ENCODE measurements at places on chromosomes 11 and 22. TPM values are rescaled to one million over a fixed set of nuclear protein-coding genes. Genes with fewer than 3 reads are reported as not detected.

- peak; percentile 98 for DNase-seq
Measured at GRCh38 chr11:62709247-62710000, 1.9 kb downstream of the GNG3 start.

- DNase-seq = no peak
Measured at GRCh38 chr11:111298413-111299100, at the start of gene POU2AF3. Gene POU2AF3, plus strand, starts transcription at chr11:111298546. Its CDS starts 36 bp downstream, at chr11:111298582.

GRCh38 chr22:44608597-44609399 is 93.2 kb upstream of the PRR5 start:
- DNase-seq = no peak

DNA sequence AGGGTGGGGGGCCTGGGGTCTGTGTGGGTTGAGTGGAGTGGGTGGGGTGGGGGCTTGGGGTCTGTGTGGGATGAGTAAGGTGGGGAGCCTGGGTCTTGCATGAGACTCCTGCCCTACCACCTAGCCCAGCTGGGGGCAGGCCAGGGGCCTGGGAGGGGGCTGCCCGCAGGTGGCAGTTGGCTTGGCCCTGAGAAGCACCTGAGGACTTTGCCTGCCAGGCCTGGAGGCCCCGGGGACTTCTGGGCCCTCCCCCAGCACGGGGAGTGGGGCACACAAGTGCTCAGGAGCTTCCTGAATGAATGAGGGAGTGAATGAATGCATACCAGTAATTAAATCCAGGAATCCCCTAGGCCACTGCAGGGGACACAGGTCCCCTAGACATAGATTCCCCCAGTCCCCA is 6.6 kb downstream of the PHLDA2 start:
- no peak for DNase-seq

- DNase-seq = no peak
Measured at GRCh38 chr11:68509066-68509465, 48.5 kb downstream of the PPP6R3 start.

GRCh38 chr11:35511666-35512065 is 13.8 kb downstream of the PAMR1 start:
- DNase-seq = no peak

- no peak for DNase-seq
Measured at GRCh38 chr11:76240161-76240540, 33.8 kb upstream of the WNT11 start.

GRCh38 chr11:121466063-121466794 is 13.5 kb upstream of the SORL1-AS1 start:
- DNase-seq = peak; percentile 45

DNA sequence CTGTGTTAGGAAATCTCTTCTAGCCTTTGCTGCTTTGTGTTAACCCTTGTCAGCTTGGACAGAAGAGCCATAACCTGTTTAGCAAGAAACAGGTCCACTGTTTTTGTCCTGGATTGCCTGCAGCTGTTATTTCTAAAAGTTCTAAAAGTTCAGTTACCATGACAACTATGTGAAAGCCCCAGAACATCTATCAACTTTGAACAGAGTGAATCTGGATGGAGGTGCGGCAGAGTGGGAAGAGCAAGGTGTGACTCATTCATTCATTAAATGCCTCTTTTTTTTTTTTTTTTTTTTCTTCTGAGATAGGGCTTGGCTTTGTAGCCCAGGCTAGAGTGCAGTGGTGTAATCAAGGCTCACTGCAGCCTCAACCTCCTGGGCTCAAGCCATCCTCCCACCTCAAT is 50.5 kb downstream of the RBX1 start:
- no peak for DNase-seq

- DNase-seq = no peak
Measured at GRCh38 chr11:103024086-103024485, 67.9 kb downstream of the DCUN1D5 start.

DNA sequence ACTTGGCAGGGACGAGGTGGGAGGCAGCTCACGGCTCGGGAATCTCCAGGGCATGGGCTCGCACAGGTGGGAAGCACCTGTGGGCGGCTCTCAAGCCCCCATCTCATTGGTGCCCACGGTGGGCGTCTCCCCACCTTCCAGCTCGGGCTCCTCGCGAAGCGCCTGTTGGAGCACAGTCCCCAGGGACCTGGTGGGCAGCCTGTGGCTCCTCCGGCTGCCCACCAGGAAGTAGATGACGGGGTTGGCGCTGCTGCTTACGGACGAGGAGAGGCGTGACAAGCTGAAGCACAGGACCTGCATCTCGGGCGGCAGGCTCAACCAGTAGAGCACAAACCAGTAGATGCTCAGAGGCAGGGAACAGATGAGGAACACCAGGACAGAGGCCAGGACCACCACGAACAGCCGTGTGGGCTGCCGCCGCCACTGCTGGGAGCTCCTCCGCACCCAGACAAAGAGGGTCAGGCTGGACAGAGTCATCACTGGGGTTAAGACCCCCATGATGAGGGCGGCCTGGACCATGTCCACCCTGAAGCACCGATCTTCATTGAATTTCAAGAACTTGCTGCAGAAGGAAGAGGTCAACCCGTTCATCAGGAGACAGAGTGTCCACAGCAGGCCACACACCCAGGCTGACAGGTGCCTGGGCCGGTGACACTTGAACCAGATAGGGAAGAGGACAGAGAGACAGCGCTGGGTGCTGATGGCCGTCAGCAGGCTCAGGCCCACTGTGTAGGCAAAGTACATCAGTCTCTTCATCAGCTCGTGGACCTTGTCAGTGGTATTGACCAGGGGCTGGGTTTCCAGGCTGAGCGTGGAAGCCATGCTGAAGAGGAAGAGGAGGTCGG is 633 bp downstream of the MRGPRD start:
- DNase-seq = no peak

GRCh38 chr11:5291207-5291838 is 10.4 kb downstream of the OR51B4 start:
- no peak for DNase-seq

- no peak for DNase-seq
Measured at GRCh38 chr22:35534091-35534490, 6.5 kb upstream of the RASD2 start.

GRCh38 chr11:95877291-95877690 is 46.6 kb downstream of the MTMR2 start:
- no peak for DNase-seq

DNA sequence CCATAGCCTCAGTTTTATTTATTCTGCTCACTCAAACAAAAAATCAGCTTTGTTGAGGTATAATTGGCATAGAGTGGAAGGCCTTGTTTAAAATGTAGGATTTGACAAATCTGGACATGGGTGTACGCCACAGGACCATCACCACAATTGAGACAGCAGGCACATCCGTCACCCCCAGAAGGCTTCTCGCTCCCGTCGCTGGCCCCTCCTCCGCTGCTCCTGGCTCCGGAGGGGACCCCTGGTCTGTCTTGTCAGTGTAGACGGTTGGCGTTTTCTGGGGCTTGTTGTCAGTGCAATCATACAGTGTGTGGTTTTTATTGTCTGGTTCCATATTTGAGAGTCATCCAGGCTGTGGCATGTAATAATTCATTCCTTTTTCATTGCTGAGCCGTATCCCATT is 97.6 kb downstream of the KCNQ1 start:
- no peak for DNase-seq

- no peak for DNase-seq
Measured at GRCh38 chr11:14314127-14314526, 44.9 kb downstream of the RRAS2 start.

DNA sequence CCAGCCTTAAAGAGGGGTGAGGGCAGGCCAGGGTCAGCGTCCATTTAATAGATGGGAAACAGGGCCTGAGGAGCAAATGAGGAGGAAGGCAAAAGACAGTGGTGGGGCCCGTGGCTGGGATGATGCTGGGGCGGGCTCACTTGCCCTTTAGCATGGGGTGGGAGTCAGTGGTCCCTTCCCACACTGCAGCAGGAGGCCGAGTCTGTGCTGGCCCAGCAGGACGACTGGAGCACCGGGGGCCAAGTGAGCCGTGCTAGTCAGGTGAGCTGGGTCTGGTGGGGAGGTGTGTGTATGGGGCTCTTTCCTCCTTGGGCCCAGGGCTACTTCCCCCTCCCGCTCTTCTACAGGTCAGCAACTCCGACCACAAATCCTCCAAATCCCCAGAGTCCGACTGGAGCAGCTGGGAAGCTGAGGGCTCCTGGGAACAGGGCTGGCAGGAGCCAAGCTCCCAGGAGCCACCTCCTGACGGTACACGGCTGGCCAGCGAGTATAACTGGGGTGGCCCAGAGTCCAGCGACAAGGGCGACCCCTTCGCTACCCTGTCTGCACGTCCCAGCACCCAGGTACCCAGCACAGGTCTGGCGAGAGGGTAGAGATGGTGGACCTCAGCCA is 12.8 kb downstream of the SCYL1 start:
- DNase-seq = no peak

- DNase-seq = peak; percentile 51
Measured at GRCh38 chr22:31947296-31947695, 3.0 kb downstream of the YWHAH start.

GRCh38 chr11:33674035-33674814 is 26.4 kb downstream of the C11orf91 start:
- DNase-seq = no peak

DNA sequence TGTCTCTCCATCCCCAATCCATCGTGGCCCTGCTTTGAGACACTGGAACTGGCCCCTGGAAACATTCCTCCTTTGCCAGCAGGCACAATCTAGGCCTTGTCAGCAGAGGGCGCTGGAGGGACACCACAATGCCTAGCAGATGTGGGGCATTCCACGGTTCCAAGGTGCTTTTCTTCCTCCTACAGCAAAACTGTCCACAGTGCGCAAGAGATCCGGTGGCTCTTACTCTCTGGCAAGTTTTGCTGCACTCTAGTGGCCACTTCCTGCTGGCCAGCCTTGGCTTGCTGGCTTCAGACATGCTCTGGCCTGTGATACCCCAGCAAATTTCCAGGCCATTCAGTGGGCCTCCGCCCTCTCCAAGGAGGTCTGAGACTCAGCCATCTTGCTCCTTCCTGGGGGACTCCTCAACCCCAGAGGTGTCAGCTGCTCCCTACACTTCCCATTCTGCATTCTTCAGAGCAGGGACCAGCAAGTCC is 17.1 kb upstream of the RBM4B start:
- DNase-seq = peak; percentile 82

GRCh38 chr11:68854273-68854958 is 12.7 kb upstream of the CPT1A start:
- DNase-seq = no peak

GRCh38 chr11:65180877-65181568 is 705 bp upstream of the CAPN1 start:
- peak; percentile 65 for DNase-seq

DNA sequence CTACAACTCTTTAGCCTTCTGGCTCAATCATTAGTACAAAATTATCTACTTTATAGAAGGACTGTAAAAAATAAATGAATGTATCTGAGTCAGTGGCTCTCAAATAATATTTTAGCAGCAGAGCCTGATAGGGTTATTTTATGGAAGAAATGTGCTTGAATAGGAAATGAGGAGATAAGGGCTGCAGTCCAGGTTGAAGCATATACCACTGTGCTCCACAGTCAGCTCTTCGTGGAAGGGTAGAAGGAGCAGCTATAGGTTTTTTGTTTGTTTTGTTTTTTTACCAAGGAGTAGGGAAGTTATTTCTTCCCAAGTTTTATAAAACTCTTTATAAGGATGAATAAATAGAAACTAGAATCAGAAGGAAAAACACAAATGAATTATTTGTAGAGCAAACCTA is 242.0 kb downstream of the DLG2 start:
- DNase-seq = no peak

DNA sequence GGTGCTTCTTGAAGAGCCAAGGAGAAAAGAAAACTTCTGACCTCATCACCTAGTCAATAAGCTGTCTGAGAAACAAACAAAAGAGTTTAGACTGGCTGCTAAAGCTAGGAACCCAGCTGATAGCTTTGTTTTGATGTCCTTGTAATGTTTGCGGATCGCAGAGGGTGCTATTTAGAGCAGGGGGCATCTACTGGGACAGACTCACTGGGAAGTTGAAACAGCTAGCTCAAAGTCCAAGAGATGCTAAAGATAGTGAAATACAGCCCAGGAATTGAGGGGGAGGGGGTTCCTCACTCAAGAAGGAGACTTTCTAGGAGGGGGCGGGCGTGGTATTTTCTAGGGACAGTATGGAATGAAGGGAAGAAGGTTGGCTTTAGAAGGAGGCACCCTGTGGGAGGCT is 18.9 kb downstream of the ZBTB16 start:
- DNase-seq = no peak

ADM gene
- total RNA-seq = 14.8 TPM

DEUP1 gene
- total RNA-seq = not detected

PGR gene
- not detected for total RNA-seq

ST13 gene
- total RNA-seq = 142 TPM

CRYBA4 gene
- total RNA-seq = not detected

P4HA3 gene
- total RNA-seq = not detected

SCUBE2 gene
- not detected for total RNA-seq

PIK3IP1 gene
- 56.4 TPM for total RNA-seq

NLRP6 gene
- 2.5 TPM for total RNA-seq

VPREB3 gene
- not detected for total RNA-seq

SCO2 gene
- total RNA-seq = 6.4 TPM

CECR2 gene
- 0.05 TPM for total RNA-seq

ZBTB16 gene
- total RNA-seq = 11.8 TPM

TBX1 gene
- total RNA-seq = not detected

Data from activated CD4-positive, alpha-beta memory T cell treated with anti-CD3 and anti-CD28 coated beads, Interleukin-2, amount 10 ng/mL, durations not matched to agents 7 days and 5 days (primary cell).